ENCODE measurements at places on chromosomes 3 and 15. TPM values are rescaled to one million over a fixed set of nuclear protein-coding genes. Genes with fewer than 3 reads are reported as not detected.

- no peak overlapping the region for H3K27ac ChIP-seq
- no peak for DNase-seq
- H3K4me3 ChIP-seq = no peak overlapping the region
These were observed 752.2 kb upstream of the CFAP20DC start for GRCh38 chr3:59802045-59802444.

Gene SOX2
- not detected for total RNA-seq

GRCh38 chr15:57054204-57054750 lies 135.8 kb downstream of the TCF12 start:
- no peaks in the 10 kb centered on the region for H3K36me3 ChIP-seq
- no peaks in the 10 kb centered on the region for H3K27me3 ChIP-seq
- H3K27ac ChIP-seq = no peak overlapping the region

DNA sequence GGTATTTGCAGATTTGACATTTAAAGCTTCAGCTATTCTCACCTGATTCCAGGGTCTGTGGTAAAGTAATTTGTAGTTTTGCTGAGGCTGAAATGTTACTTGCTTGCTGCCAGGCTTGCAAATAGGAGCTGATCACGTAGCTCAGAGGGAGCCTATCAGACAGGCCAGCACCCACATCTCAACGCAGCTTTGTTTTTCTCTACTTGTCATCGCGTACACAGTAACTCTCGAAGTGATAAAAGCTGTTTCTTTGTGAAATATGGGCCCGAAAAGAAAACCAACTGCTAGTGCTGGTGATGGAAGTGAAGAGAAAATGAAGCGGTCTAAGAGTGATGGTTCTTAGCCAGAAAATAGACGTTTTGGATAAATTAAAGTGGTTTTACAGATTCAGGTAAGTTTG lies 23.4 kb downstream of the RAB5A start:
- no peak for DNase-seq
- H3K4me3 ChIP-seq = no peak overlapping the region
- H3K4me1 ChIP-seq = peaks cover 26% of the 10 kb centered on the region

- H3K4me3 ChIP-seq = no peak overlapping the region
- no peaks in the 10 kb centered on the region for H3K36me3 ChIP-seq
- H3K27ac ChIP-seq = no peak overlapping the region
- no peak for DNase-seq
- peaks cover 29% of the 10 kb centered on the region for H3K27me3 ChIP-seq
- H3K4me1 ChIP-seq = peaks cover 2% of the 10 kb centered on the region
These were observed 26.0 kb downstream of the PLA2G4F start for GRCh38 chr15:42130246-42130986.

Measured in activated CD4-positive, alpha-beta T cell treated with anti-CD3 and anti-CD28 coated beads, Interleukin-2, amount 10 ng/mL, durations not matched to agents 24 days and 14 days (primary cell).